Endothelial cell of umbilical vein (primary cell): ENCODE measurements at places on chromosomes 4 and X. TPM values are rescaled to one million over a fixed set of nuclear protein-coding genes. Genes with fewer than 3 reads are reported as not detected.

- DNase-seq, result no peak
- H3K27me3 ChIP-seq, result no peaks in the 10 kb centered on the region
- H3K4me3 ChIP-seq, result no peak overlapping the region
Observed at GRCh38 chr4:22802876-22803275, 110.1 kb downstream of the GBA3 start.

DNA sequence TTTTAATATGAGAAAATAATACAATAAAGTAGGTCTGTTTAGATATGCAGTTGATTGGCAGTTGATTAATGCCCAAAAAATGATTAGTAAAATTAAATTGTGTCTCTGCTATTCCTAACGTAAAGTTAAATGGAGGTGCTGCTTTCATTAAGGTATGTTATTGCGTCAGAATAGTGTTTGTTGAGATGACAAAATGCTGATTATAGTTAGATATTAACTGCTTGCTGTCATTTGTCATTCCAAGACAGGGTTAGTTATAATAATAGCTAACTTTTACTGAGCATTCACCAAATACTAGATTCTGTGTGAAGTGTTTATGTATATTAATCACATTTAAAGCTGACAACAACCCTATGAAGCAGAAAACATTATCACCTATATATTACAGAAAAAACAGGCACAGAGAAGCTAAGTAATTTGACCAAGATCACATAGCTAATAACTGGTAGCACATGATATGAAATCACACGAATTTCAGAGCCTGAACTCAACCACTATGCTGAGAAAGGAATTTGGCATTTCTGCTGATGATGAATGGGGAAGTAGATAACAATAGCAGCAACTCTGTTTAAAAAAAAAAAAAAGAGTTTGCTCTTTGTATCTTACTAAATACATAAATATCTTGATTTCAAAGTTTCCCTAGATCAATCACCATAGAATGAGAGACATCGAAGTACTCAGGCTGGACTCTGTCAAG, 59.7 kb upstream of the WDR44 start:
- no peak for DNase-seq
- no peak overlapping the region for H3K27ac ChIP-seq
- no peaks in the 10 kb centered on the region for H3K36me3 ChIP-seq
- H3K27me3 ChIP-seq, result no peaks in the 10 kb centered on the region

- peaks cover 6% of the 10 kb centered on the region for H3K4me1 ChIP-seq
- DNase-seq, result peak; percentile 79
- no peaks in the 10 kb centered on the region for H3K27me3 ChIP-seq
Observed at GRCh38 chr4:183398298-183399125, 45.9 kb upstream of the CDKN2AIP start.

- no peaks in the 10 kb centered on the region for H3K36me3 ChIP-seq
- H3K4me1 ChIP-seq, result peaks cover 50% of the 10 kb centered on the region
- peak; percentile 82 for DNase-seq
Observed at GRCh38 chr4:54066718-54067129, 2.3 kb upstream of the CHIC2 start.

- no peaks in the 10 kb centered on the region for H3K36me3 ChIP-seq
- H3K4me1 ChIP-seq, result no peaks in the 10 kb centered on the region
- no peak overlapping the region for H3K27ac ChIP-seq
- no peak for DNase-seq
Observed at GRCh38 chr4:71769434-71769833, 14.4 kb downstream of the GC start.

- peak; percentile 49 for DNase-seq
- H3K4me1 ChIP-seq, result peaks cover 13% of the 10 kb centered on the region
- H3K27me3 ChIP-seq, result no peaks in the 10 kb centered on the region
- no peak overlapping the region for H3K4me3 ChIP-seq
Observed at GRCh38 chr4:148434075-148434773, 8.0 kb downstream of the NR3C2 start.

DNA sequence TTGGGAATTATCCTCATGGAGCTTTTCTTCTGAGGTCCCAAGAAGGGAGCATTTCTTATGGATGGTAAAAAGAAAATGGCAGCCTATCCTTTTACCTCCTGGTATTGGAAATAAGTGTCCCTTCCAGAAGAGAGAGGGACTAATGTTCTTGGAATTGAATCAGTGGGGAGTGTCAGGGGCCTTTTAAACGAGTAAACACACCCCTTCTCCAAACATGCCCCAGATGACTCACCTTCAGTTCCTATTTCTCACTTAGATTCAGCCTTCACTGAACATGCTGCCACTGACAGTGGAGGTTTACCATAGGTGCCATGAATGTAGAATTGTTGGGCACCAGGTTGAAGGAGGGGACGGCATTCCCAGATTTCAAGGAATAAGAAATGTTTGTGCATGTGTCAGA, 19.0 kb downstream of the MAGEC2 start:
- no peaks in the 10 kb centered on the region for H3K4me1 ChIP-seq
- no peak for DNase-seq
- no peak overlapping the region for H3K27ac ChIP-seq
- H3K4me3 ChIP-seq, result no peak overlapping the region
- H3K36me3 ChIP-seq, result no peaks in the 10 kb centered on the region

DNA sequence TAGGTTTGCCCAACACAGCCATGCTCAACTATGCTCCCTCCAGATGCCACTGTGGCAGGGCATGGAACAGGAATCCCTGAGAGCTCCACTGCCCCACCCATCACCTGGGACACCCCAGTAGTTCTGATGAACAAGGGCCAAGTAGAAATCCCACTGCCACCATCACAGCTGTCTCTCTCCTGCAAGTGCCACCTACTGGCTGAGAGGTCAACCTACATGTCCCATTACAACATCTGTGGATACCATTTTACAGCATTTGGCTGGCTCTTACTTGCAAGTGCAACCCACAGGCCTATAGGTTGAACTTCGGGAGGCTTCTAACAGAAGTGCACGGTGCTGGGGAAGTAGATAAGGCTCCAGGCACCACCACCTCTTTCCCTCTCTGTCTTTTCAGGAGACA, 142.5 kb downstream of the CXXC4 start:
- DNase-seq, result no peak
- no peaks in the 10 kb centered on the region for H3K27me3 ChIP-seq

DNA sequence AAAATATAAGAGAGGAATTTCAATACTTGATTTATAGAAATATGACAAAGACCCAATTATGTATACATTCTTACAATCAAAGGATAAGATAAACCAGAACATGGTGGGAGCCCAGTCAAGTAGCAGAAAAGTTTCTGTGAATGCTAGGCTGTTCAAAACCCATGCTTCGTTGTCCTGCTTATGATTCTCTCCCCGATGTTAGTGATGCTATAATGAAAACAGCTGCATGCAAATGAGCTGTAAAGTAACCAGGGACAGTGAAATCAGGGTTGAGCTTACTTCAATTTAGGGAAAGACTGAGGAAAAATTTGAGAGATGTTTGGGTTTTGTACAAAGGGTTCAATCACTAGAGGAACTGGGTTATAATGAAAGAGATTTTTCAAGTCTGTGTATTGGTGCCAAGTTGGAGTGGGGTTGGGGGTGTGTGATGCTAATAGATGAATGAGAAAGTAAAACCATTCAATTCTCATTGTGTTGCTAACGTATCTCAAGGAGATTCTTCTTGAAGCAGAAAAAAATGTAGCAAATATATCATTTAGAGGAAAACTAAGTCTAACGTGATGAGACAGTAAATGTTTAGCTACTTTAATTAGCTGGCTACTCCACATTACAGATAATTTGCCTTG, 59.3 kb upstream of the PPP1R2C start:
- H3K36me3 ChIP-seq, result no peaks in the 10 kb centered on the region
- H3K4me3 ChIP-seq, result no peak overlapping the region
- H3K27me3 ChIP-seq, result no peaks in the 10 kb centered on the region
- no peak for DNase-seq
- H3K4me1 ChIP-seq, result no peaks in the 10 kb centered on the region
- H3K27ac ChIP-seq, result no peak overlapping the region

DNA sequence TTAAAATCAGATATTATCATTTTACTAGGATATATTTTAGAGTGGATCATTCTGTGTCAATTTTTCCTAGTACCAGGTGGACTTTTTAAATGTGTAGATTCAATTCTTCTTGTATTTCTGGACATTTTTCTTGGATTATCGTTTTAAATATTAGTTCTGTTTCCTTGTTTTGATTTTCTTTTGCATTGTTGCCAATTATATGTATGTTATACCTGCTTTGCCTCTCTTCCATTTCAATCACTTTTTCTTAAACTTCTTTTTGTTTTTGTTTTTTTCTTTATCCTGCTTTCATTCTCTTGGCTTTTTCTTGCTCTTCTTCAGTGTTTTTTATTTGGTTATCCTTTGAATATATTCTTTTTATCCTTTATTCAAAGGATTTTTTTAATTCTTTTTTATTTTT, 141.0 kb downstream of the STOX2 start:
- H3K27ac ChIP-seq, result no peak overlapping the region
- no peak for DNase-seq
- H3K27me3 ChIP-seq, result no peaks in the 10 kb centered on the region

DNA sequence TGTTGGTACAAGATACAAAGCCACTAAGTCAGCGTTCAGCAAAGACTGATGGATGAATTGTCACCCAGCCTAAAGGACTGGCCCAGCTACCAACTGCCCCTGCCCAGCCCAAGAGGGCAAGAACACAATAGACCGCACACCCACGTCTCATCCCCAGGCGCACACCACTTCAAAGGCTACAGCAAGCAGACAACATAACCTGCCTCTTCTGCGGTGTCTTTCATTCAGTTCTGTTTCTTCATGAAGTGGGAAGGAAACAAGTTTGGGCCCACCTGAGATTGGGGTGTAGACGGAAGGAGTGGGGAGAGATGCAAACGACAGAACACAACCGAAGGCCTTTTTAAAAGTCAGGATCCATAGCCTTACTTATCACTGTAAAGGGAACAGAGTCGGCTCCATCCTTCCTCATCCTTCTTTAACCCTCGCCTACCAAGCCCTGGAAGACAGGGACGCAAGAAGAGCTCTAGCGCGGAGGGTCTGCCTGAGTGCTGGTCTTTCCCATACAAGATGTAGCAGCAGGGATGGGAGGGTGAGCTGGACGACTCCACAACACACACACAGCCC, 691 bp downstream of the SCARB2 start:
- peak overlapping the region; percentile 57 for H3K27ac ChIP-seq
- peak; percentile 45 for DNase-seq
- no peaks in the 10 kb centered on the region for H3K36me3 ChIP-seq
- peak overlapping the region; percentile 94 for H3K4me3 ChIP-seq
- peaks cover 39% of the 10 kb centered on the region for H3K4me1 ChIP-seq

DNA sequence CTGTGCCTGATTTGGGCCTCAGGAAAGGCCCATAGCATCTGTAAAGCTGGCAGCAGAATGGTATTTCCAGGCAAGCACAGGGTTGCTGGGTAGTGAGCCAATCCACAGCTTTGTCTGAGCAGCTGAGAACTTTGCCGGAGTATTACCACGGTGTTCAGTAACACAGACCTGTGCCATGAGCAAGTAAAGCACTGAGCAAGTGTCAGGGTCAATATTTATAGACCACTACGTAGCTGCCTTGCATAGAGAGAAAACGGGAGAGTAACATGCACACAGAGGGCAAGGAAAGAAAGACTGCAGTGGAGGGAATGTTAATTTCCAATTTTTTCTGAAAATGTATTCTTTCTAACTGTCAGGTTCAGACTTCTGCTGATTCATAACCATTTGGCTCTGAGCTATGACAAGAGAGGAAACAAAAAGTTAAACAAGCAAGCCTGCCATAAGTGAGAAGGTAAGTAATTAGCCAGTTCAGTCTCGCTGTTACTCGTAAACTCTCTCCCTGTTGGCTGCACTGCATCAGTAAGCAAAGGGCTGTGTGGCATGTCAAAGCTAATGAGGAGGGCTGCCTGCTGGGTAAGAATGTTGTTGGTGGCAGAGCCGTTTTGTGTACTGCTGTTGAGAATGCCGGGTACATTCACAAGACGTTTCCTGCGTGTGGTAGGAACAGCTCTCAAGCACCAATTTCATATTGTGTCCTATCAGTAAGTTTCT, 238.1 kb downstream of the BMPR1B start:
- no peak overlapping the region for H3K4me3 ChIP-seq
- no peaks in the 10 kb centered on the region for H3K27me3 ChIP-seq
- peak; percentile 67 for DNase-seq
- no peak overlapping the region for H3K27ac ChIP-seq
- H3K36me3 ChIP-seq, result no peaks in the 10 kb centered on the region

DNA sequence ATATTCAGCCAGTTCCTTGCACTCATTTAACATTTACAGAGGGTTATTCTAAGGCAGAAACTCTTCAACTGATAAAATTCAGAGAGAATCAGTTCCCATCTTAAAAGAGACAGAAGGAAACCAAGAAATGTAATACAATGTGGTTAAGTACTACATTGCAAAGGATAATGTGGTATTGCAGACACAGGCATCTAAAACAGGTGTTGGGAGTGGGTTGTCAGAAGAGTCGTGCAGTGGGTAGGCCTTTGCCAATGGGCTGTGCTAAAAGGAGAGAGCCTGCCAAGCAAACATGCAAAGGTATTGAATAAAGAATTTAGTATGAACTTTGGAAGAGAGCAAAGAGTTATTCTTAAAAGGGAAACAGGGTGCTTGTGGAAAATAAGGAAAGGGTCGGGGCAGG, 1044.4 kb upstream of the DIAPH2 start:
- H3K27me3 ChIP-seq, result no peaks in the 10 kb centered on the region
- no peak overlapping the region for H3K27ac ChIP-seq
- DNase-seq, result no peak
- H3K36me3 ChIP-seq, result no peaks in the 10 kb centered on the region

DNA sequence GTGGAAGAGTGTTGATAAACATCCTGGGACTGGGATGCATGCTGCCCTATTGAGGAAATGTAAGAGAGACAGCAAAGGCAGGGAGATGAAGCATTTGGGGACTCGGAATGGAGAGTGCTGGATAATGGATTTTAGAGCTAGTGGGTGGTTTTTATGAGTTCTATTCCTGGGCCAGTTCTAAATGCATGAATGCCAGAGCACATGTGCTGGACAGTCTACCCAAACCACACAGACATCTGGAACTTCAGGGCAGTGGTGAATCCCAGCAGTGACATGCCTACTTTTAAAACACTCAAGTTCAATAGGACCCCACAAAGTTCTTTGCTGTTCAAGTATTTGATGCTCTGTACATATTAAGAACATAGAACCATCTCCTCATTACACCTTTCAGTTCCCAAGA, 133.9 kb downstream of the CBR4 start:
- no peak overlapping the region for H3K4me3 ChIP-seq
- H3K27me3 ChIP-seq, result no peaks in the 10 kb centered on the region
- H3K27ac ChIP-seq, result no peak overlapping the region

Gene ZAR1
- polyA plus RNA-seq, result not detected in 2 replicates

Gene WDR44
- polyA plus RNA-seq, result 5.7 and 6.5 TPM in 2 replicates

Gene S100G
- polyA plus RNA-seq, result not detected in 2 replicates

Gene CNGA2
- not detected in 2 replicates for polyA plus RNA-seq

Gene NSG1
- polyA plus RNA-seq, result 2.9 and 3.3 TPM in 2 replicates

Gene FAM149A
- polyA plus RNA-seq, result 0.08 TPM in 2 replicates

Gene WFS1
- 70.0 and 82.0 TPM in 2 replicates for polyA plus RNA-seq

Gene DMP1
- polyA plus RNA-seq, result not detected in 2 replicates

Gene PASD1
- polyA plus RNA-seq, result not detected in 2 replicates

Gene SH3D19
- polyA plus RNA-seq, result 30.2 and 37.5 TPM in 2 replicates

Gene DAPP1
- not detected in 2 replicates for polyA plus RNA-seq

Gene VEGFC
- 18.7 and 20.4 TPM in 2 replicates for polyA plus RNA-seq
